Activated CD8-positive, alpha-beta T cell treated with anti-CD3 and anti-CD28 coated beads, Interleukin-2, amount 10 ng/mL, durations not matched to agents 7 days and 5 days (primary cell): ENCODE measurements at places on chromosomes 2 and 18. TPM values are rescaled to one million over a fixed set of nuclear protein-coding genes. Genes with fewer than 3 reads are reported as not detected.

Gene COL3A1
- total RNA-seq: not detected

Gene NGEF
- total RNA-seq: not detected

Gene POTEJ
- not detected for total RNA-seq

Gene CHRNA1
- not detected for total RNA-seq

Gene LNPK
- 49.0 TPM for total RNA-seq

Gene RBMS1
- total RNA-seq: 84.7 TPM

Gene EDAR
- not detected for total RNA-seq

Gene SERPINB5
- total RNA-seq: not detected

Gene XIRP2
- not detected for total RNA-seq

Gene CHRND
- total RNA-seq: not detected

GRCh38 chr18:13353084-13353823 lies 134.7 kb downstream of the LDLRAD4 start:
- peak; percentile 45 for DNase-seq
- peak overlapping the region; percentile 85 for H3K27ac ChIP-seq
- H3K4me3 ChIP-seq: peak overlapping the region; percentile 26
- peaks cover 15% of the 10 kb centered on the region for H3K36me3 ChIP-seq

- H3K4me1 ChIP-seq: peaks cover 46% of the 10 kb centered on the region
- H3K27me3 ChIP-seq: no peaks in the 10 kb centered on the region
These were observed 19.9 kb downstream of the SH2D6 start for GRCh38 chr2:85438201-85439024.

GRCh38 chr18:9704233-9705118 lies 3.6 kb upstream of the RAB31 start:
- no peak for DNase-seq
- no peak overlapping the region for H3K27ac ChIP-seq
- H3K4me3 ChIP-seq: no peak overlapping the region

DNA sequence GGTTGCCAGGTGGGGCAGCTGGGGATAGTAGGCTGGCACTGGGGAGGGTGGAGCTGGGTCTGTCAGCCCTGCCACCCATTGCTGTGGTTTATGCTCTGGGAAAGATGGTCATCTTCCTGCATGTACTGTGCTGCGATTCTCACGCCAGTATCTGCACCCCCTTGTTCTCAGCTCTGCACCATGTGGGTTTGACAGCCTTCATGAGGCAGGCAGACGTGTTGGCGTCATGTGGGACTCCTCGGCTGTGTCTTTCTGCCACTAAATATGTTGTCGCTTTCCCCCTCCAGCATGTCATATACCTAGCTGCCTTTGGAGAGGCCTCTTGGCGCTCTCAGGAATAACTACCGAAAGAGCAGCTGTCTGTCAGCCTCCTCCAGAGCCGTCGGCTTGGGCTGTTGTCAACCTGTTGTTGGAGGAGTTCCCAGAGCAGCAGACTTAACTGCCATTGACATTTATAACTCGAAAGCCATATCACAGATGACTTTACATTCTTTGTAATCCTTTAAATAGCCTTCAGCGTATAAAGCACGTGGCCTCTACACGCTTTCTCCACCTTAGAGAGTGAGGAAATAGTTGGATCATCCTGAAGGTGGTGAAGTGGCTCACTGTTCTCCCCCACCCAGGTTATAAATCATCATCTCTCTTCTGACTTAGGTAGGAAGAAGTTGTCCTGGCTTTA lies 80.4 kb upstream of the MGAT5 start:
- H3K27me3 ChIP-seq: no peaks in the 10 kb centered on the region
- DNase-seq: no peak
- H3K27ac ChIP-seq: no peak overlapping the region
- peaks cover 21% of the 10 kb centered on the region for H3K4me1 ChIP-seq
- H3K4me3 ChIP-seq: no peak overlapping the region

GRCh38 chr2:21656330-21657075 lies 532.7 kb downstream of the TDRD15 start:
- DNase-seq: no peak
- H3K36me3 ChIP-seq: no peaks in the 10 kb centered on the region
- H3K27me3 ChIP-seq: no peaks in the 10 kb centered on the region

DNA sequence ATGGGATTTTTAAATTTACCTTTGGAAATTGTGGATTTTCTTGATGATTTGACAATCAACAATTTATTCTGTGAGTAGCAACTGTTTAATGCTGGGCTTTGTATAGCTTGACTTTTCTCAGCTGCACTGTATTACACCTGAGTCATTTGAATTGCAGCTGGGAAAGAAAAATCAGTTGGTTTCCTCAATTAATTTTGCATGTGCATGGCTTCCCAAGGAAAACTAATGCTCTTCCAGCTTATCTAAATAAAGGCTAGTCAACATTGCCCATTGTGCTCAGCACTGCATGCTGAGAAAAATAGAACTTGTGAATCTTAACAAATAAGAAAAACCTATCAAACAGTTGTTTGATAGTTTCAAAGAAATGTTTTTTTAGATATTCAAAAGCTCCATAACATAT lies 268.3 kb upstream of the CDH20 start:
- no peaks in the 10 kb centered on the region for H3K36me3 ChIP-seq
- H3K4me3 ChIP-seq: no peak overlapping the region
- no peak overlapping the region for H3K27ac ChIP-seq
- H3K4me1 ChIP-seq: no peaks in the 10 kb centered on the region
- no peak for DNase-seq
- H3K27me3 ChIP-seq: no peaks in the 10 kb centered on the region

DNA sequence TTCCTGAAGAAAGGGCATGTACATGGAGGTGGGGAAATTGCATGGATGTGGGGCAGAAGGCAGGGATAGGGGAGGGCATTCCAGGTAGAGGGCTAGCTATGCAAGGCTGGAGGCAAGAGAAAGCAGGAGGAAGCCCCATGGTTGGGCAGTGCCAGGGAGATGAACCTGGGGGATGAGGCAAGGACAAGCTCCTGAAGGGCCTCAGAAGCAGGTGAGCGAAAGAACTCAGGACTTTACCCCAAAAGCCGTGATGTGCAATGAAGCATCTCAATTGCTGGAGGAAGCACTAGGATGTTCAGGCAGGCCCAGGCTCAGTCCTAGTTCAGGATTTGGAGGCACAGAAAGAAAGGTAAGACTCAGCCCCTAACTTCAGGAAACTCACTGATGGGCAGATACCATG lies 117.0 kb upstream of the EPAS1 start:
- no peak overlapping the region for H3K27ac ChIP-seq
- no peak overlapping the region for H3K4me3 ChIP-seq
- peaks cover 42% of the 10 kb centered on the region for H3K4me1 ChIP-seq
- H3K27me3 ChIP-seq: no peaks in the 10 kb centered on the region
- DNase-seq: no peak

DNA sequence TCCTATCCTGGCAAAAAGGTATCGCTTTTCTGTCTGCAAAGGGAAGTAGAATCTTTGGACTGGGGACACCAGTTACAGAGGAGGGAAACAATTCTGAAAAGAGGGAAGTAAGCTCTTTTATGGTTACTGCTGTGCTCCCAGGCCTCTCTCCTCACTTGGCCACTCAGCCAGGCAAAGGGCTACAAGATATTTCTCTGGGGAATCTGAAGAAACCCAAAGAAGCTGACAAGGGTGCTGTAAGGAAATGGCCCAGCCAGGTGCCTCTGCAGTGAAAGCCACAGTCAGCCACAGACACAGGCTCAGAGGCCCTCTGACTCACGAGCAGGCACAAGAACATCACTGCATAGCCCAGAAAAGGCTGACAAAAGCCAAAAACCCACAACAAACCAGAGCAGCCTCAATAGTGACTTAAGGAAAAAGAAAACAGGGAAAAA lies 5.8 kb downstream of the HDLBP start:
- peaks cover 79% of the 10 kb centered on the region for H3K4me1 ChIP-seq
- H3K36me3 ChIP-seq: peaks cover 16% of the 10 kb centered on the region
- no peaks in the 10 kb centered on the region for H3K27me3 ChIP-seq
- DNase-seq: peak; percentile 81
- H3K4me3 ChIP-seq: peak overlapping the region; percentile 44

DNA sequence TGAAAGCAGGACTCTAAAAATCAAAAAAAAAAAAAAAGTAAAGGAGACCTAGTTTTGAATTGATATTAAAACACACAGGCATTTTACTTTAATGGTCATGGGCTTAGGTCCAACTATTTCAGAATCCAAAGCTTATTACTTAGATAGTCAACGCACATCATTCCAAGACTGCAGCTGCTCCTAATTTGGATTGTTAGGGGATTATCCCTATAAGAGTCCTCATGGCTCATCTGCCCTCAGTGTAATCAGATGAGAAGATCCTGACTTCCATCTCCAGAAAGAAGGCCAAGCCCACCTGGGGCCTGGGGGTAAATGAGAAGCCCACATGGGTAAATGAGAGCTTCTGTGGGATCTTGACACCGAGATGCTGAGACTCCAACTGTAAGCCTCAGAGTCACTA lies 424.2 kb downstream of the NRXN1 start:
- no peaks in the 10 kb centered on the region for H3K36me3 ChIP-seq
- no peaks in the 10 kb centered on the region for H3K27me3 ChIP-seq
- no peak for DNase-seq
- H3K4me1 ChIP-seq: no peaks in the 10 kb centered on the region
- H3K4me3 ChIP-seq: no peak overlapping the region
- no peak overlapping the region for H3K27ac ChIP-seq

GRCh38 chr2:232276733-232277313 lies 101.7 kb upstream of the ALPP start:
- H3K27ac ChIP-seq: no peak overlapping the region
- DNase-seq: no peak
- H3K36me3 ChIP-seq: peaks cover 7% of the 10 kb centered on the region
- H3K4me1 ChIP-seq: peaks cover 6% of the 10 kb centered on the region
- no peak overlapping the region for H3K4me3 ChIP-seq

DNA sequence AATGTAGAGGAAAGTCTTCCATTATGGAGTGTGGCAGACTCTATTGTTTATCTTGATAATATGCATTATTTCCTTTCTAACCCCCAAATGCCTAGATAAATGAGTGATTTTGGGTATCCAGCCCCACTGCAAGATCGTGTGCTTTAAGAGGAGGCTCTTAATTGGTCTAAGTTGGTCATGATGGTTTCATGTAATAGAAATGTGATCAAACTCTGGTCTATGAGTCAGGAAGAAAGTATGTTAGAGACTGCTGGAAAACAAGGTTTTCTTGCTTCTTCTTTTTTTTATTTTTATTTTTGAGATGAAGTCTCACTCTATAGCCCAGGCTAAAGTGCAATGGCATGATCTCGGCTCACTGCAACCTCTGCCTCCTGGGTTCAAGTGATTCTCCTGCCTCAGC lies 344.5 kb upstream of the TNP1 start:
- no peak for DNase-seq
- H3K27me3 ChIP-seq: peaks cover 29% of the 10 kb centered on the region
- peaks cover 11% of the 10 kb centered on the region for H3K4me1 ChIP-seq
- no peak overlapping the region for H3K4me3 ChIP-seq
- peaks cover 2% of the 10 kb centered on the region for H3K36me3 ChIP-seq

GRCh38 chr2:201404699-201405280 lies 46.5 kb downstream of the TRAK2 start:
- peaks cover 52% of the 10 kb centered on the region for H3K4me1 ChIP-seq
- H3K27ac ChIP-seq: peak overlapping the region; percentile 6
- no peak overlapping the region for H3K4me3 ChIP-seq
- no peaks in the 10 kb centered on the region for H3K27me3 ChIP-seq
- DNase-seq: peak; percentile 50
- peaks cover 32% of the 10 kb centered on the region for H3K36me3 ChIP-seq

DNA sequence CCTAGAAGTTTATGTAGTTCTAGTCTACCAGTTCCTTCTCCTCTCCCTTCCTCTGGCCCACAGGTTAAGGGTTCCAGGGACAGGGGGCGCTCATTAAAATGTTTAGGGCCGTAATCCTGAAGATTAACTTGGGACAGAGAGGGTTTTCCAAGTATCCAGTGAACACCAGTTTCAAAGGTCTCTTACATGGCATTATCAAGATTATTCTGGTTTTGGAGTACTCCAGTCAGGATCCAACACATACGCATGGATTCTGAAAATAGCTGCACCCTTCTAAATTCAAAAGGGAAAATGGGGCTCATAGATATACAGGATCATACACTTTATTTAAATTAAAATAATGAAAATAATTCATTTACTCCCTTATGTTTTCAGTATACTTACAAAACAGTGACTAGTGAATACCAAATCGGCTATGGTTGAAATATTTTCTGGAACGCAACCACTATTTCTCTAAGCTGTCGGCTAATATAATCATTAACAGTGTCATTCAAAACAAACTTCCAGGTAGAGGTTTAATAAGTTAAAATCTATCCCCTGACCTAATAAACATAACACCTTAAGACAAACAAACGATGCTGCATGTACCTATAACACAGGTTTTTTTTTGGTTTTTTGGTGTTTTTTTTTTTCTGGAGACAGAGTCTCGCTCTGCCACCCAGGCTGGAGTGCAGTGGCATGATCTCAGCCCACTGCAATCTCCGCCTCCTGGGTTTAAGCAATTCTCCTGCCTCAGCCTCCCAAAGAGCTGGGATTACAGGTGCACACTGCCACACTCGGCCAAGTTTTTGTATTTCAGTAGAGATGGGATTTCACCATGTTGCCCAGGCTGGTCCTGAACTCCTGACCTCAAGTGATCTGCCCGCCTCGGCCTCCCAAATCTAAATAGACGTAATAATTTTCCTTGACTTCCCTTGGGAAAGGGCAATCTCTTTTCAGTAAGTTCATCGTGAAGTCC lies 44.7 kb downstream of the MGAT4A start:
- H3K4me1 ChIP-seq: peaks cover 47% of the 10 kb centered on the region
- H3K4me3 ChIP-seq: no peak overlapping the region
- no peaks in the 10 kb centered on the region for H3K27me3 ChIP-seq
- peaks cover 34% of the 10 kb centered on the region for H3K36me3 ChIP-seq
- DNase-seq: no peak

GRCh38 chr18:68176901-68177300 lies 538.0 kb downstream of the TMX3 start:
- no peaks in the 10 kb centered on the region for H3K27me3 ChIP-seq
- DNase-seq: no peak
- no peaks in the 10 kb centered on the region for H3K36me3 ChIP-seq
- no peaks in the 10 kb centered on the region for H3K4me1 ChIP-seq
- H3K27ac ChIP-seq: no peak overlapping the region

DNA sequence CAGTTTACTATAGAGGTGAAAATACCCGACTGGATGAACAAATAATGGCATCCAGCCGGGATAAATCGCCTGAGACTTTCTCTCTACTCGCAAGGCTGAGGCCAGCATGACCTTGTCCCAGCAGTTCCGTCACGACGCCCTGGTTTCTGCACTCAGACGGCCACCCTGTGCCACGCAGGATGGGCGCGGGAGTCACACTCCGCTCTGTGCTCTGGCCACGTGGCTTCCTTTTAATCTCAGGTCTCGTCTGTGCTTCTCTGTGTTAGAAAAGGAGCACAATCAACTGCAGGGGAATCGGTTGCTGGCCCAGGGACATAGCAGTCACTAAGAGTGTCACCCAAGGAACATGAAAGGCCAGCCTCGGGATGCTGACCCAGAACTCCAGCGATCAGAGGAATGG lies 194.7 kb upstream of the PXDN start:
- no peak overlapping the region for H3K4me3 ChIP-seq
- H3K27ac ChIP-seq: no peak overlapping the region
- H3K36me3 ChIP-seq: no peaks in the 10 kb centered on the region

GRCh38 chr2:28165087-28165635 lies 227.5 kb upstream of the FOSL2 start:
- DNase-seq: no peak
- H3K36me3 ChIP-seq: peaks cover 3% of the 10 kb centered on the region
- no peak overlapping the region for H3K4me3 ChIP-seq
